GM23248 (cell line): ENCODE measurements at places on chromosomes 7 and 10. TPM values are rescaled to one million over a fixed set of nuclear protein-coding genes. Genes with fewer than 3 reads are reported as not detected.

Gene ALOX5
- total RNA-seq = not detected in 2 replicates

Gene TLX1
- total RNA-seq = not detected in 2 replicates

Gene NME8
- total RNA-seq = not detected in 2 replicates

Gene CDC123
- total RNA-seq = 81.3 and 100 TPM in 2 replicates

GRCh38 chr10:31910016-31910415, 18.6 kb downstream of the ARHGAP12 start:
- H3K36me3 ChIP-seq = peaks cover 4% of the 10 kb centered on the region; the same call in 1 of the 2 replicates
- H3K4me3 ChIP-seq = no peak overlapping the region
- H3K4me1 ChIP-seq = peaks cover 43% of the 10 kb centered on the region
- no peak overlapping the region for H3K27ac ChIP-seq
- no peaks in the 10 kb centered on the region for H3K27me3 ChIP-seq

- no peaks in the 10 kb centered on the region for H3K27me3 ChIP-seq
- no peak for DNase-seq
- no peak overlapping the region for H3K4me3 ChIP-seq
- no peaks in the 10 kb centered on the region for H3K36me3 ChIP-seq
- H3K4me1 ChIP-seq = no peaks in the 10 kb centered on the region
- no peak overlapping the region for H3K27ac ChIP-seq
Observed at GRCh38 chr10:34670081-34670480, 145.0 kb downstream of the PARD3 start.

DNA sequence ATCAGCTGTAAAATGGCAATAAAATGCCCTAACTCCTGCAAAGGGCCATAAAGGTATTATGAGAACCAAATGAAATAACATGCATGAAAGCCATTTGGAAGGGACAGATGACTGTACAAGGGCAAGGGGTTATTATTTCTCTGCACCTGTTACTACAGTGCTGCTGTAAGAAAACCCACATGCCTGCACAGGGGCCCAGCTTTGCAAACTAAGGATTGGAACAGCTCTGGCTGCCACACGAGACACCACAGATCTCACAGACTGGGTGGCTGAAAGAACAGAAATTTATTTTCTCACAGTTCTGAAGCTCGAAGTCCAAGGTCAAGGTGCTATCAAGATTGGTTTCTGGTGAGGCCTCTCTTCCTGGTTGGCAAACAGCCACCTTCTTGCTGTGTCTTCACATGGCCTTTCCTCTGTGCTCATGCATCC, 409.0 kb upstream of the NRP1 start:
- H3K27ac ChIP-seq = no peak overlapping the region
- no peak overlapping the region for H3K4me3 ChIP-seq
- no peaks in the 10 kb centered on the region for H3K27me3 ChIP-seq
- H3K4me1 ChIP-seq = no peaks in the 10 kb centered on the region
- no peak for DNase-seq
- no peaks in the 10 kb centered on the region for H3K36me3 ChIP-seq

GRCh38 chr7:102444961-102445673, 11.7 kb downstream of the ORAI2 start:
- H3K4me1 ChIP-seq = 0 out of 2 replicates have a peak, but pooled peaks cover 4% of the 10 kb centered on the region
- H3K36me3 ChIP-seq = no peaks in the 10 kb centered on the region; the same call in 1 of the 2 replicates
- H3K27me3 ChIP-seq = no peaks in the 10 kb centered on the region

GRCh38 chr7:74405899-74406512, 47.7 kb upstream of the GTF2IRD1 start:
- peaks cover 3% of the 10 kb centered on the region; the same call in 1 of the 2 replicates for H3K36me3 ChIP-seq
- no peaks in the 10 kb centered on the region for H3K27me3 ChIP-seq
- no peak overlapping the region for H3K4me3 ChIP-seq
- H3K27ac ChIP-seq = no peak overlapping the region

- DNase-seq = no peak
- no peaks in the 10 kb centered on the region for H3K4me1 ChIP-seq
- no peak overlapping the region for H3K4me3 ChIP-seq
- no peaks in the 10 kb centered on the region for H3K36me3 ChIP-seq
- no peaks in the 10 kb centered on the region for H3K27me3 ChIP-seq
Observed at GRCh38 chr7:20545016-20545415, 70.5 kb upstream of the ABCB5 start.

- DNase-seq = no peak
- no peaks in the 10 kb centered on the region for H3K4me1 ChIP-seq
- H3K27me3 ChIP-seq = peaks cover 19% of the 10 kb centered on the region; the same call in 1 of the 2 replicates
- no peak overlapping the region for H3K27ac ChIP-seq
- no peak overlapping the region for H3K4me3 ChIP-seq
- no peaks in the 10 kb centered on the region for H3K36me3 ChIP-seq
Observed at GRCh38 chr10:114914560-114914959, 23.4 kb upstream of the TRUB1 start.

DNA sequence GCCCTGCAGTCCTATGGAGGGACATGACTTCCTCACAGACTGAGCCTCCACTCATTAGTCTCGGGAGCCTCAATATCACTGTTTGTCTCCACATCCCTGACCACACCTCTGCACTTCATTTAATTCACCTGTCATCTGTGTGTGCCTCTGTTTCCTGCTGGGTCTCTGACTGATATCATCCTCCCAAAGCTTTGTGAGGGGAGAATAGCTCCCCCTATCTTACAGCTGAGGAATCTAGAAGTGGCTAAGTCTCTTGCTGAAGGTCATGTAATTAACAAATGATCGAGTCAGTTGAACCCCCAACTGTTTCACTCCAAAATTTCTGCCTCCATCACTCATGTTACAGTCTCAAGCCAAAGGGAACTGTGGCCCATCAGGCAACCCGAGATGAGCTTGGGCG, 5.5 kb upstream of the CPXM2 start:
- H3K27me3 ChIP-seq = peaks cover under 1% of the 10 kb centered on the region; the same call in 1 of the 2 replicates
- H3K4me1 ChIP-seq = no peaks in the 10 kb centered on the region
- H3K27ac ChIP-seq = no peak overlapping the region

DNA sequence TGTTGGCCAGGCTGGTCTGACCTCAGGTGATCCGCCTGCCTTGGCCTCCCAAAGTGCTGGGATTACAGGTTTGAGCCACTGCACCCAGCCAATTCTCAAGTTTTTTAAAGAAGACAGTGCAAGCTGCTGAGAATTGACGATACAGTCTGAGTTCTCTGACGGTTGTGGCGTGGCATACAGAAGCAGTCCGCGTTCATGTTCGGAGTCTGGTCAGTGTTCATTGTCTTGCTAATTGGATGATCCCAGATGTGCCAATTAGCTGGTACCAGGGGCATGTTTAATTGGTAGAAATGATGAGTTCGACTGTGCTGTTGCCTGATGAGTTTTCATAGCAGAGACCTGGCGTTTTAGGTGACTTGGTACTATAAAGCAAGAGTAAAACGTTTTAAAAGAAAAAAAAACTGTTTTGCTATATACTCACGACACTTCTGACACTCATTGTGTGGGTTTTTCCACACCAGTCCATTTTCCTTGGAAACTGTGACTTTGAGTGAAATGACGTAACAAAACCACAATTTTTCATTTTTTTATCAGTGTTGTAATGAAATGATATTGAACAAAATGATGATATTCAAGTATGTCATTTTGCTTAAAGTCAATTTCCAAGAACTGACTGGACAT, 32.3 kb downstream of the CAMK1D start:
- no peak overlapping the region for H3K27ac ChIP-seq
- no peak overlapping the region for H3K4me3 ChIP-seq
- no peak for DNase-seq
